ENCODE measurements at places on chromosomes 2 and 18.
A peak's percentile ranks its signal among the peaks of the same experiment; 100 is the strongest.

- no peak for DNase-seq
Measured at GRCh38 chr2:12761104-12761503, 44.4 kb downstream of the TRIB2 start.

GRCh38 chr2:150917961-150918713, 343.5 kb downstream of the RBM43 start:
- DNase-seq: no peak

DNA sequence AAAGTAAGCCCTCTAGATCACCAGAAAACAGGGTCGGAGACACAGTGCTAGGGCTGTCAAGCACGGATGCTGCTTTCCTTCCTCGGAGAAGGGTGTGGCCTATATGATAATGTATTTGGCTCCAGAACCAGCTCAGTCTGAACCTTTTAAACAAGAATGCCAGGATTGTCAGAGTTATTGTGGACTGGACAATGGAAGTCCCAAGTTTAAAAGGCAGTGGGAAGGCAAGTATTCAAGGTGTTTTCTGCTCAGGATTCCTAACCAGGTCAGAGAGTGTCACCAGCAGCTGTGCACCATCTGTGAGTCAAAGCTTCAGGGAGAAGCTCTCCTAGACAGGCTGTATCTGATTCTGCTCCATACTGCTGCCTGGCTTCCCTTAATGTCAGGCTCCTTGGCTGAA, 94.8 kb downstream of the SPOPL start:
- no peak for DNase-seq

DNA sequence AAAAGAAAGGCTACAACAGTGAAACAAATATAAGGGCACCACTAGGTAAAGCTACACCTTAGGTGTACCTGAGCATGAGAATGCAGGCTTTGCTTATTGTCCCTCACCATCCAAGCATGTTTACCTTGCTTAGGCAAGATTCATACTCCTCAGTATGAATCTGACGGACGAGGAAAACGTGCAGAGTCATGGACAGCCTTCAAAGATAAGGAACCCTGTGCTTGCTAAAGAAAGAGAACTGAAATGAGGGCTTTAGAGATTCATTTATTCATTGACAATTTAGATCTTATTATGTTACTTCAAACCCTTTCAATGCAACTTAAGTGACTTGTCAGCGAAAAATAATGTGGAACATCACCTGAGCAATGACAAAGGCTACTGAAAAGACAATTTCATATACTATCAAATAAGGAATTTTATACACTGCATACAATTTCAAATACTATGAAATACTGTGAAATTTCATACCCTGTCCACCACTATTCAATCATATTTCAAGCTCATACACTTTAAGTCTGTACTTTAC, 21.7 kb downstream of the CLASP1 start:
- no peak for DNase-seq

DNA sequence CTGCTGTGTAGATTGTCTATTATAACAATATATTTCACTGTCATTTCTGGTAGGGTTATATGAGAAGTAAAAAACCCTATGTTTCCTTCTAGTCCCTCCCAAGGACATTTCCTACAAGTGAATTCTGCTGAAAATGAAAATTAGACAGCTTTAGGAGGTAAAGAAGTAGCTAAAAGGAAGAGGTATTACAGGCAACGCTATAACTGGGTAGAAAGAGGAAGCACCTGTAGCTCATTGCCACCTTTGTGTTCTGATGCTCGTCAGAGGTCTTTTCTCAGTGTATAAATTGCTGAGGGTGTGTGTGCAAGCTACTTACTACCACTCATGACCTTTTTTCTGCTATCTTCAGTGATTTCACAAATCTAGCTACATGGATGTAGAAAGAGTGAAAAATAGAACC, 1.4 kb downstream of the DNAJC10 start:
- peak; percentile 26 for DNase-seq

DNA sequence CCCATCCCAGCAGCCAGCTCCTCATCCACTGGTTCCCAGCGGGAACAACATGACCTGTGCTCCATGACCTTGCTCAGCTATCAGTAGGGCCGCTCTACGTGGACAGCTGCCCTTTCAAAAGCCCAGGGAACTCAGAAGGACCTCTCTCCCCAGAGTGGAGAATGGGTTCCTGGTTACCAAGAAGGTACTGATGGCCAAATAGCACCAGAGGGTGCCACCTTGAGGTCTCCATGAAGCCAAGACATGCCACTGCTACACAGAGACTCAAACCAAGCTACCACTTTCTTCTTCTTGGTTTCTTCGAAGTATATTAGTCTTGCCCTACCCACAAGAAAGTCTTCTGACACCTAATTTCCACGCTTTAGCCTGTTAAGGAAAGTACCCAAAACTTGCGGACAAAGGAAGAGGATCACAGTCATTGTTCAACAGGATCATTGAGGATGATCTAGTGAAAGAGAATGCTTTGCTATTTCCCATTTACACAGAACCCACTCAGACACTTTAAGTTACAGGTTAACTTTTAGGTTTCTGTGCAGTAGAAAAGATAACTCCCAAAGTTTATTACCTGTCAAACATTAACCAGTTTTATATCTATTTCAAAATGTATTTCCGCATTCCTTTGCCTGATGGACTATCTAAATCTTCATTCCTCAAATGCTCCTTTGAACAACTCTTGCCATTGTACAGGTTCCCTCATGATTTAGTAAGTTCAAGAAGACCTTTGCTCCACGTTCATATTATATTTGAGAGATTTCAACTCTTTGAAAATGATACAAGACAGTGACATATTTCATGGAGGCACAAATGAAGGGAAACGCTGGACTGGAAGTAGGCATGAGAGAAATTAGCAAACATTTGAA, 102.2 kb downstream of the ALPK2 start:
- DNase-seq: no peak

- no peak for DNase-seq
Measured at GRCh38 chr18:69495338-69495737, 94.7 kb downstream of the DOK6 start.

GRCh38 chr2:52498077-52498750, 1269.4 kb upstream of the CHAC2 start:
- DNase-seq: no peak

DNA sequence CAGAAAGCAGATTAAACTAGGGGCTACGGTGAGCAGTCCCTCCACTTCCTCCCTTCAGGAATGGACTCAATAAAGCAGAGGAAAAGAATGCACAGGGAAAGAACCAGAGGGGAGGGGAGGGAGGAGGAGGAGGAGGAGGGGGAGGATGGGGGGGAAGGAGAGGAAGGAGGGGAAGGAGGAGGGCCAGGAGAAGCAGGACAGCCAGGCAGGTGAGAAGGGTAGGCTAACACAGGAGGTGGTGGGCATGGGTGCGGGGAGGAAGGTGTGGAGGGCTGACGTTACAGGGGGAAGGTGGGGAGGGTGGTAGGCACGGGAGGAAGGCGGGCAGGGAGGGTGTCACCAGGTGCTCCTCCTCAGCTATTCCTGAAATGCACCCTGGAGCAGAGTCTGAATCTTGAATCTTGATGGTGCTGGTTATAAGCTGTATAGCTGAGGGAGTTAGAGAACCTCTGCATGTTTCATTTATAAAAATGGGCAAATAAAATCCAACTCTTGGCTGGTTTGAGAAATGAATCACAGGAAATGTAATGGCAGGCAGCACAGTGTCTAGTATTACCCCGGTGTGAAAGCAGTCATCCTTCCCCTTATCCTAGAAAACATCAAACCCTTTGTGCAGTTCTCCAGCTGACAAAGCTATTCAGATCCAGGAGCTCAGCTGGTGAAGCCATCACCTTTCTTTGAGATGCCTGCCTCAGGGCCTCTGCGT, 3.4 kb downstream of the TMEM18 start:
- no peak for DNase-seq

- no peak for DNase-seq
Measured at GRCh38 chr2:7592618-7593140, 675.5 kb downstream of the RNF144A start.

DNA sequence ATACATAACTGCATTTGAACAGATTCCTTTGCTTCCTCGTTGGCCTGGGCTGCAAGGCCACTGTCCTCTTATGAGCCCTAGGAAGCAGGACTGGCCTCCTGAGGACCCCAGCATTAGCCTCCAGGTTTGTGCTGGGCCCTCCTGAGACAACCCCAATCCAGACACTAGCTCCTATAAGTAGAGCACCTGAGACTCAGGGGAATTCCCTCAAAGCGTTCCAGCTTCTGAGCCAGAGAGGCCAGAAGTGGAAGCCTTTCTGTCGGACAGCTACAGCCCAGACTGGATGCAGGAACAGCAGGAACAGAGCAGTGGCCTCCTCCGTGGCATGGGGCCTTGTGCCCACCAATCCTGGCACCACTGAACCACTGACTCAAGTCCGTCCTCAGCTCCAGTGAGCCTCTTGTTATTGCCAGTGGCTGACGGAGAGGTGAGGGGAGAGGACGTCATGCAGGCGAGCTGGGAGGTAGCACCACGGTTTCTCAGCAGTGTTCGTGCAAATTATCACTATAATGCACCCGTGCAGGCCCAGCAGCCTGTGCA, 67.2 kb downstream of the NPAS2 start:
- no peak for DNase-seq

- no peak for DNase-seq
Measured at GRCh38 chr18:41666231-41666630, 288.8 kb upstream of the PIK3C3 start.

- DNase-seq: no peak
Measured at GRCh38 chr2:55761526-55761925, 67.9 kb upstream of the PNPT1 start.

All from CD4-positive, alpha-beta T cell treated with Interleukin-1 beta for 1 hour (primary cell).